Kidney (tissue), 22 donors: ENCODE measurements at places on chromosomes 7 and 10. TPM values are rescaled to one million over a fixed set of nuclear protein-coding genes. Genes with fewer than 3 reads are reported as not detected.

Gene CALN1
- not detected for total RNA-seq

Gene CFAP46
- total RNA-seq = 8.3 TPM

Gene COL1A2
- 149 TPM for total RNA-seq

Gene CDK14
- total RNA-seq = 33.9 TPM

Gene AMZ1
- total RNA-seq = 0.16 TPM

Gene ACSM6
- not detected for total RNA-seq
